ENCODE measurements at places on chromosomes 16 and 17. TPM values are rescaled to one million over a fixed set of nuclear protein-coding genes. Genes with fewer than 3 reads are reported as not detected.

GRCh38 chr16:75570396-75571065, 4.4 kb downstream of the GABARAPL2 start:
- no peak for DNase-seq
- H3K36me3 ChIP-seq = peaks cover 23% of the 10 kb centered on the region
- peaks cover 72% of the 10 kb centered on the region for H3K4me1 ChIP-seq
- H3K27ac ChIP-seq = peak overlapping the region; percentile 54
- no peak overlapping the region for H3K4me3 ChIP-seq

SOCS3 gene
- total RNA-seq = 361 TPM

TSPAN10 gene
- total RNA-seq = 0.27 TPM

NT5C gene
- total RNA-seq = 80.0 TPM

GRCh38 chr17:49547566-49547965, 28.1 kb upstream of the NXPH3 start:
- no peak overlapping the region for H3K27ac ChIP-seq
- H3K36me3 ChIP-seq = no peaks in the 10 kb centered on the region
- no peaks in the 10 kb centered on the region for H3K27me3 ChIP-seq
- peaks cover 14% of the 10 kb centered on the region for H3K4me1 ChIP-seq

GRCh38 chr17:72121164-72122009, 567 bp downstream of the SOX9 start:
- H3K4me1 ChIP-seq = peaks cover 19% of the 10 kb centered on the region
- no peak overlapping the region for H3K27ac ChIP-seq
- no peak for DNase-seq
- H3K36me3 ChIP-seq = no peaks in the 10 kb centered on the region

GRCh38 chr16:47523342-47524006, 62.3 kb downstream of the PHKB start:
- no peaks in the 10 kb centered on the region for H3K36me3 ChIP-seq
- no peak overlapping the region for H3K27ac ChIP-seq
- no peaks in the 10 kb centered on the region for H3K27me3 ChIP-seq
- DNase-seq = no peak

GRCh38 chr16:70657956-70658355, 11.6 kb downstream of the IL34 start:
- no peak overlapping the region for H3K27ac ChIP-seq
- H3K27me3 ChIP-seq = no peaks in the 10 kb centered on the region
- H3K4me3 ChIP-seq = no peak overlapping the region
- no peaks in the 10 kb centered on the region for H3K4me1 ChIP-seq
- H3K36me3 ChIP-seq = peaks cover 3% of the 10 kb centered on the region

RHBDL1 gene
- 0.42 TPM for total RNA-seq

FAM20A gene
- 24.8 TPM for total RNA-seq

- peak overlapping the region; percentile 22 for H3K27ac ChIP-seq
- H3K4me3 ChIP-seq = no peak overlapping the region
- DNase-seq = peak; percentile 40
- H3K27me3 ChIP-seq = no peaks in the 10 kb centered on the region
These were observed 4.0 kb downstream of the NUPR1 start for GRCh38 chr16:28534542-28535373.

- H3K4me3 ChIP-seq = no peak overlapping the region
- H3K36me3 ChIP-seq = no peaks in the 10 kb centered on the region
- H3K4me1 ChIP-seq = peaks cover 8% of the 10 kb centered on the region
- H3K27me3 ChIP-seq = no peaks in the 10 kb centered on the region
These were observed 144.1 kb downstream of the CHD9 start for GRCh38 chr16:53198933-53199332.

DNA sequence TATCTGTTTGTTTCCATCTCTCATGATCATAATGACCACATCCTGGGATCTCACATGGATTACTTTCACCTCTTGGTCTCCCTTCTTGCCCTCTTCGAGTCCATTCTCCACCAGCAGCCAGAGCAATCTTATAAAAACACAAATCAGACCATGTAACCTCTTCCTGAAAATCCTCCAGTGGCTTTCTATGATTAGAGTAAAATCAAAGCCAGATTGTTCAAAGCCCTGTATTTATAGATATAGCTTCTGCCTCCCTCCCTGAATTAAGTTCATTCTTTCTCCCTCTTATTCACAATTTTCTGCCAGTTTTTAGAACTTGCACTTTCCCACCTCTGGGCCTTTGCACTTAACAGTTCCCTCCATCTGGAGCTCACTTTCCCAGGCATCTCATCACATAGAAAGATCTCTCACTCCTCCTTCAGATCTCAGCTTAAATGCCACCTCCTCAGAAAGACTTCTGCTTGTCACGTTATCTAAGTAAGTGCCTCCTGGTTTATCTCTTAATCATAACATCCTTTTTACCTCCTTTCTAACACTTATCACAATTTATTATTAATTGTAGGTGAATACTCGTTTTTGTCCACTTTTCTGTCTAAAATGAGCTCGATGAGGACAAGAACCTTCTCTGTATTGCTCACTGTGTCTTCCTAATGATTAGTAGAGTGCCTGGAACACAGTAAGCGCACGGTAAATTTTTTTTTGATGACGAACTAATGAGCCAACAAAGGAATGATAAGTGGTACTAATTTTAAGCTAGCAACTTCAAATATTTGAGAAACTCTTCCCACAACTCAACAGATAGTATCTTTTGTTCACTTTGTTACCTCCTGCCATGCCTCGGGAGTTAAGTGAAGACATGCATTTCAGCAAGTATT, 80.5 kb downstream of the CYB561 start:
- no peak overlapping the region for H3K4me3 ChIP-seq
- no peaks in the 10 kb centered on the region for H3K4me1 ChIP-seq
- no peak overlapping the region for H3K27ac ChIP-seq
- no peak for DNase-seq
- no peaks in the 10 kb centered on the region for H3K27me3 ChIP-seq

DNA sequence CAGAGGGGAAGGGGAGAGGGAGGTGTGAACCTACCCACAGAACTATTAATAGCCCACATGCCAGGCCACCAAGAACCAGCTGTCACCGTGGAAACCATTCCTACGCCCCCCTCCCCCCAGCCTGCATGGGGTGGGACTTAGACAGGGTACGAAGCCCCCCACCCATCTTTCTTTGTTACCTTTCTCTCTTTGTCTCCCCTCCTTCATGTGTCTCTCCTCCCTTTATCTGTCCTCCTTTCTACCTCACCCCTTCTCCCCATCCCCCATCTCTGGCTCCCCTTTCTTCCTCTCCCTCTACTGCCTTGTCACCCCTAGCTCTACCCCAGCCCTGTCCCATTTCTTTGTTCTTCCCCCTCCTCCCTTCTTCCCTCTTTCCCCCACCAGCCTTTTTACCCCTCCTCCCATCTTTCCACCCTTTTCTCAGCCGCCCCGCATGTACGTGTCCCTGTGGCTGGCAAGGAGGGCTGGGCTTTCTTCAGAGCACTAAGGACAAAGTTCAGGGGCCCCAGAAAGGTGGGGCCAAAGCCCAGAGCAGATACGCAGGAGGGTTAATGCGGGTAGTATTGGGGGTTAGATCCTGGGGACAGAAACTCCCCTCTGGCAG, 8.0 kb downstream of the THRA start:
- no peak for DNase-seq
- H3K27ac ChIP-seq = peak overlapping the region; percentile 92
- H3K4me3 ChIP-seq = peak overlapping the region; percentile 54
- H3K27me3 ChIP-seq = no peaks in the 10 kb centered on the region

GRCh38 chr16:31693733-31694132, 166.0 kb downstream of the AHSP start:
- no peaks in the 10 kb centered on the region for H3K4me1 ChIP-seq
- H3K27ac ChIP-seq = no peak overlapping the region
- no peak overlapping the region for H3K4me3 ChIP-seq
- no peaks in the 10 kb centered on the region for H3K36me3 ChIP-seq
- no peaks in the 10 kb centered on the region for H3K27me3 ChIP-seq

DNA sequence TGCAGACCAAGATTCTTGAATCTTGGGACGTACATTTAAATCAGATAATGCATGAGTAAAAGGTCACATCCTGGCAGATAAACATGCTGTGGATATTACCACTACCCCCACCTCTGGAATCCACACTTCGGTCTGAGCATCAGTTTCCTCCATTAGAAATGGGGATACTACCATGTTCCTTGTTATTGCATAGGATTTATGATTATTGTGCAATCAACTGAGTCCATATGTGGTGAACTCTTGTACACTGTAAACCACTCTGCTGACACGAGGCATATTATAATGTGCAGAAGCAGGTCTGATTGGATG, 108.7 kb downstream of the VAT1L start:
- no peak overlapping the region for H3K4me3 ChIP-seq
- no peak overlapping the region for H3K27ac ChIP-seq
- no peak for DNase-seq
- no peaks in the 10 kb centered on the region for H3K36me3 ChIP-seq
- H3K27me3 ChIP-seq = no peaks in the 10 kb centered on the region

GRCh38 chr17:61484174-61484573, 32.0 kb downstream of the TBX4 start:
- no peaks in the 10 kb centered on the region for H3K36me3 ChIP-seq
- H3K4me1 ChIP-seq = no peaks in the 10 kb centered on the region
- no peak overlapping the region for H3K27ac ChIP-seq
- no peaks in the 10 kb centered on the region for H3K27me3 ChIP-seq
- DNase-seq = no peak
- H3K4me3 ChIP-seq = no peak overlapping the region

DNA sequence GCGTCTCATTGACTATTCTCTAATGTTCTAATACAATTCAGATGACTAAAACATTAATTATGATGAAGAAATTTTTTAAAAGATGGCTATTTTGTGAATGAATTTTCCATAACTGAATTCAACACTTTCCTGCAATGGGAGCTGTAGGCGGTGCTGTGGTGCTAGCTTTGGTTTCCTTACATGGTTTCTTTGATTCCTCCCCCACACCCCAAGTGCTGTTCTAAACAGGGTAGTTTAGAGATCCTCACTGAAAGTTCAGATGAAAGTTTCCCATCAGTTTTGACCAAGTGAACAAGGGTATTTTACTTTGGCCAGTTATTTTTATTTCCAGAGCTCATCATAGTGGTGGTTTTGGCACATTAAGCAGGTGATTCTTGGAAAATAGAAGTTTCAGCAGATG, 26.0 kb upstream of the MRC2 start:
- no peaks in the 10 kb centered on the region for H3K4me1 ChIP-seq
- H3K27ac ChIP-seq = no peak overlapping the region
- H3K36me3 ChIP-seq = peaks cover 13% of the 10 kb centered on the region
- H3K27me3 ChIP-seq = no peaks in the 10 kb centered on the region
- DNase-seq = no peak

HS3ST3B1 gene
- total RNA-seq = 4.8 TPM

GRCh38 chr17:21211825-21212479, 2.0 kb downstream of the TMEM11 start:
- peaks cover 59% of the 10 kb centered on the region for H3K4me1 ChIP-seq
- no peaks in the 10 kb centered on the region for H3K27me3 ChIP-seq
- H3K4me3 ChIP-seq = no peak overlapping the region
- H3K36me3 ChIP-seq = no peaks in the 10 kb centered on the region
- DNase-seq = no peak
- H3K27ac ChIP-seq = no peak overlapping the region

GRCh38 chr16:68384288-68385161, 63.8 kb downstream of the SMPD3 start:
- DNase-seq = no peak
- no peaks in the 10 kb centered on the region for H3K27me3 ChIP-seq
- no peak overlapping the region for H3K27ac ChIP-seq
- no peak overlapping the region for H3K4me3 ChIP-seq
- H3K36me3 ChIP-seq = no peaks in the 10 kb centered on the region

DNA sequence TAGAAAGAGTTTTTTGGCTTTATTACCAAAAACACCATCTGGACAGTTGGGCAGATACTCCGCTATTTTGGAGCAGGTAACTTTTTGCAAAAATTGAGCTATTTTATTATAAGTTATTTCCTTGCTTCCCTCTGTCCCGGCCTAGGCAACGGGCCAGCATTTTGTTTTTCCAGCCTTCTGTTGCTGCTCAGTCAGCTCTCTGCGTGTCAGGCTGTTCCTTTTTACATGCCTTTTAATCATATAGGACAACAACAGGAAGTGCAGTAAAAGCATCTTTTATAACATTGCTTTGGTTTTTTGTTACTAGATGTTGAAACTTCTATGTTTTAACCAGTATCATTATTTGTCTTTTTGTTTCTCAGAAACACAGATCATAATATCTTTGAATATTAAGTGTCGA, 30.4 kb downstream of the PPM1D start:
- no peak for DNase-seq
- H3K27ac ChIP-seq = peak overlapping the region; percentile 27
- peaks cover 14% of the 10 kb centered on the region for H3K36me3 ChIP-seq
- H3K4me3 ChIP-seq = no peak overlapping the region
- no peaks in the 10 kb centered on the region for H3K27me3 ChIP-seq

- no peak overlapping the region for H3K27ac ChIP-seq
- H3K4me1 ChIP-seq = no peaks in the 10 kb centered on the region
- H3K27me3 ChIP-seq = no peaks in the 10 kb centered on the region
- no peak overlapping the region for H3K4me3 ChIP-seq
These were observed 54.7 kb downstream of the HS3ST3B1 start for GRCh38 chr17:14355556-14355955.

- no peaks in the 10 kb centered on the region for H3K27me3 ChIP-seq
- no peaks in the 10 kb centered on the region for H3K36me3 ChIP-seq
- DNase-seq = no peak
- no peaks in the 10 kb centered on the region for H3K4me1 ChIP-seq
- H3K27ac ChIP-seq = no peak overlapping the region
These were observed 72.8 kb upstream of the ATF7IP2 start for GRCh38 chr16:10312784-10313724.

GRCh38 chr17:36879027-36879426, 58.2 kb upstream of the LHX1 start:
- no peaks in the 10 kb centered on the region for H3K4me1 ChIP-seq
- no peaks in the 10 kb centered on the region for H3K36me3 ChIP-seq
- no peaks in the 10 kb centered on the region for H3K27me3 ChIP-seq

GRCh38 chr16:89721546-89722391, 432 bp downstream of the ZNF276 start:
- peaks cover 35% of the 10 kb centered on the region for H3K4me1 ChIP-seq
- H3K36me3 ChIP-seq = peaks cover 22% of the 10 kb centered on the region
- peak overlapping the region; percentile 96 for H3K4me3 ChIP-seq

DNA sequence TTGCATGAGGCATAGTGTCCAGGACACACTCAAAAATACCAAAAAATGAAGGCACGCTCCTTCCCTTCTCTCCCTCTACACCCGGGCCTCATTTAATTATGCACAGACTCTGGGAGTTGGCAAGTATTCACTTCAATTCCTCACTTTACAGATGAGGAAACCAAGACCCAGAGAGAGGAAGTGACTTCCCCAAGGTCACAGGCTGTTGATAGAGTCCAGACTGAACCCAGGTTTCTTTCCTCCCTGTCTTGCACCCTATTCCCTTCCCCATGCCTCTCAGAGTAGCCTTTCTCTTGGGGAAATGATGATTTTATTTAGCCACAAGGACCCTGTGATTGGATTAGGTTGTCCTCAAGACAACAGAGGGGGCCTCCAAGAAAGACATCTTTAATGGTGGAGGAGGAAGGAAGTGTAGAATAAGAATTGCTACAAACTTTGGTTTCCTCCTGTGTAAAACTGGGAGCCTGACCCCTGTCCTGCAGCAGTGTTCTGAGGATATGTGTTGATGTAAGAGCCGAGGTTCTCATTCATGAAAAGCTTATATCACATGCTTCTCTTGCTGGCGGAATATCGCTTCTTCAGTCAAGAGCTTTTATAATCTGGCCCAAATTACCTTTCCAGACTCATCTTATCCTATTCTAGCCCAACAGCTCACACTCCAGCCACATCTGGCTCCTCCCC, 48.8 kb upstream of the SIAH1 start:
- DNase-seq = no peak
- H3K4me1 ChIP-seq = no peaks in the 10 kb centered on the region
- H3K27ac ChIP-seq = no peak overlapping the region
- no peak overlapping the region for H3K4me3 ChIP-seq
